Amniotic stem cell (primary cell): ENCODE measurements at places on chromosomes 6 and 20.

- DNase-seq, result no peak
Observed at GRCh38 chr6:39466631-39467030, 144.1 kb upstream of the KCNK16 start.

DNA sequence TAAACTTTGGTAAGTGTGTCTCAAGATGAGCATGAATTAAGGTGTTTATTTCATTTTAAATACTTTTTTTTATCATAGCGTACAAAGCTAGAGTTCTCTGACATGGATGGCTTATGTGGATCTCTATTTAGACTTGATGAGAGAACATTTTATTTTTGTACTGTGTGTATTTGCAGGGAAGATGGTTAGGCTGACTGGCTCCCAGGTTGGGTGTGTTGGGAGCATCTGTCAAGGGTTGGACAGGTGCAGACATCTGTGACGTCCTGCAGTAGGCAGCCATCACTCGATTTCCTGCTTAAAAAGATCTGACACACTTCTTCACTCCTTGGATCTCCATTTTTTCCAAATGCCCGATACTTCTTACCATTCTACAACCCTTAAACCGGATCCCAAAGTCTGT lies 221.9 kb upstream of the QKI start:
- no peak for DNase-seq

DNA sequence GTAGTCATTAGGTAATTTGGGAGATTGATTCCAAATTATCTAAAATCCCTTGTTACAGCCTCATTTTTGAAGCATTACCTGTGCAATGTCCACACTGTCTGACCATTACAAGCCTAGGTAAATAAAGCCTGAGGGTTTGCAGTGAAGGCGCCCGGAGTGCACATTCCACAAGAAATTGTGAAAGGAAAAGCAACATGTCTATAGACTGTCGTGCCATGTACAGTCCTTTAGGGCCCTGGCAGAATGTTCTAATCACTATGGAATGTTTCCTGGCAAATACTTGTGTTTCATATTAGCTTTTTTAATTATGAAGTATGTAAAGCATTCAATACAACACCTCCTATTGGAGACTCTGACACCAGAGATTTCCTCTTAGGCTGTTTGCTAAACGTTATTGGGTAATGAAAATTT lies 28.9 kb downstream of the PREP start:
- no peak for DNase-seq

- no peak for DNase-seq
Observed at GRCh38 chr20:23149623-23150279, 63.6 kb upstream of the CD93 start.

DNA sequence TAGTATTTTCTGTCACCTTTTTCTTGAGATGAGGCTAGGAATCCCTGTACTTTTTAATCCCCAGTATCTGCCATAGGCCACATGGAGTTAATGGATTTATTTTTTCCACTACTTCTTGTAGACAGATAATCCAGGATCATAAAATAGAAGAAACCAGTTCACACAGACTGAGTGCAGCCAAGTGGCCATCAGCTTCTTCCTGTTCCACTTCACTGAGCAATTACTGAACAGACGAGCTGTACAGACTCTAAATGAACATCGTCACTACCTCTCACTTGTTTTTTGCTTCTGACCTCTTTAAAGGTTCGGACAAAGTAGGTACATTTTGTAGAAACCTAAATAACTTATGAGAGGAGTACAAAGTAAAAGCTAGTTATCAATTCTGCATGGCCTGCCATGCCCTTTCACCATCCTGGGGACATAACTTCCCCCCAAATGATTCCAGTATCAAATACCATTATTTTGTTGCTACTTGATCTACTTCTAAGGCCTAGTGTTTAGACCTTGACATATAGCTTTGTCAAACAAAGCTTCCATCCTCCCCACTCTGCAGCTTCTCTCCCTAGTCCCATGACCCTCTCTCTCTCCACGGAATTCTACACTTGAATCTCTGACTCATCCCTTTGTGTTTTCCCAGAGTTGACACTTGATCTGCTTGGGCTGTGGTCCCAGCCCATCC lies 34.4 kb upstream of the ARHGAP18 start:
- peak; percentile 35 for DNase-seq

- no peak for DNase-seq
Observed at GRCh38 chr6:12051861-12052368, 39.8 kb downstream of the HIVEP1 start.

DNA sequence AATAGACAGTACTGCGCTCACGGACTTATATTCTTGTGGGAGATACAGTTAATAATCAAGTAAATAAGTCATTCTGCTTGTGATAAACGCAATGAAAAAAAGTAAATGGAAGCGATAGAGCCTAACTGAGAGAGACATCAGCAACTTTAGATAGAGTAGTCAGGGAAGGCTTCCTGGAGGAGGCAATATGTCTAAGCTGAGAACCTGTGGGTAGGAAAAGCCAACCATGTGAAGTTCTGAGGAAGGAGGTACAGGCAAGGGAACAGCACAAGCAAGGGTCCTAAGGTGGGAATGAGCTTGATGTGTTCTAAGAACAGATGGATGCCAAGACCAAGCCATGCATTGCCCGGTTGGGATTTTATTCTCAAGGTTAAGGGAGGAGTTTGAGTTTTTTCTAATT lies 7.2 kb upstream of the KCNB1 start:
- DNase-seq, result no peak

GRCh38 chr6:77686931-77687330 lies 34.1 kb downstream of the MEI4 start:
- DNase-seq, result no peak

DNA sequence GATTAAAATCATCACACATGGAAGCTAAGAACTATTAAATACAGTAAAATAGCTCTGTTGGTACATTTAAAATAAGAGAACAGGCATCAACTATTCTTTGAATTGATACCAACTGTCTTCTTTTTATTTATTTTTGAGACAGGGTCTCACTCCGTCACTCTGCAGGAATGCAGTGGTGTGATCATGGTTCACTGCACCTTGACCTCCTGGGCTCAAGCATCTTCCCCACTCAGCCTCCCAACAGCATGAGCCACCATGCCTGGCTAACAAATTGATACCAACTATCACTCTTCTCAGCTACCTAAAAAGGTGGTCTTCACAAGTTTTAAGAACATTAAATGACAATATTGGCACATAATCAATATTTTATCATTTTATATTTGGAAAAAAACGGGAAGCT lies 7.8 kb upstream of the PNISR start:
- DNase-seq, result no peak

DNA sequence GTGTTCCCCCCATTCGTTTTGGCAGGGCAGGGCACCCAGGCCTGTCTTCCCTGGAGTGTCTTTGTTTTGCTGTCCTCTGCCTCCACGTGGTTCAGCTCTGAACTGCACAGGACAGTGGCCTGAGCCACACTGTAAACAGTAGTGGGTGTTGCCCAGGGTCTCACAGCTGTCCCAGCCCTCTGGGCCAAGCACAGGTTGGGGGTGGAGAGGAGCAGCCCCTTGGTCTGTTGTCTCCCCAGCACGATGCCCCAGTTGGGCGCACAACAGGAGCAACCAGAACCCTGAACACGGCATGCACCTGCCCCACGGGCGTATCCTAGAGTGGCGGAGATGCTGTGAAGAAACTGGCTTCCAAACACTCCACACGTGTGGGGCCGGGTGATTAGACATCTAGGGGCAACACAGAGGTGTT lies 14.4 kb downstream of the CCDC167 start:
- no peak for DNase-seq

DNA sequence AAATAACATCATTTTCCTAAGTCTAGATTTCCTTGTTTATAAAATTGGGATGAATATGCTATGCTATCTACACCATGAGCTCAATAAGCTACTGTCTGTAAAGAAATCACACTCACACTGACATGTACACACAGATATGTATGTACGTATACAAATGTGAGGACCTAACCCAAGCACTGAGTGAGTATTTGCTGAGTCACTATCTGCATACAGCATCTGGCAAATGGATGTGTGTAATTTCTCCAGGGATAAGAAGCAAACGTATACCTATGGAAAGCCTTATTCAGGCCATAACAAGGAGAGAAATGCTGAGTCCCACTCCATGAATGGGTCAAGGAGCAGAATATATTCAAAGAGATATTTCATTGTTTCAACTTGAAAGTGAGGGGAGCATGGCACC lies 153.9 kb downstream of the LPA start:
- no peak for DNase-seq

- no peak for DNase-seq
Observed at GRCh38 chr6:29793796-29794195, 33.8 kb upstream of the HLA-G start.

- peak; percentile 61 for DNase-seq
Observed at GRCh38 chr20:63641792-63642523, 11.3 kb downstream of the STMN3 start.

- DNase-seq, result no peak
Observed at GRCh38 chr6:83889621-83890020, 30.1 kb downstream of the CYB5R4 start.
